Stomach (tissue), 19 donors: ENCODE measurements at places on chromosomes 5 and 9. TPM values are rescaled to one million over a fixed set of nuclear protein-coding genes. Genes with fewer than 3 reads are reported as not detected.

BTF3 gene
- 765 TPM for polyA plus RNA-seq

- H3K4me3 ChIP-seq = no peak overlapping the region
- no peak for DNase-seq
- peaks cover 10% of the 10 kb centered on the region for H3K4me1 ChIP-seq
Observed at GRCh38 chr5:141559461-141559860, 59.3 kb downstream of the DIAPH1 start.

DNA sequence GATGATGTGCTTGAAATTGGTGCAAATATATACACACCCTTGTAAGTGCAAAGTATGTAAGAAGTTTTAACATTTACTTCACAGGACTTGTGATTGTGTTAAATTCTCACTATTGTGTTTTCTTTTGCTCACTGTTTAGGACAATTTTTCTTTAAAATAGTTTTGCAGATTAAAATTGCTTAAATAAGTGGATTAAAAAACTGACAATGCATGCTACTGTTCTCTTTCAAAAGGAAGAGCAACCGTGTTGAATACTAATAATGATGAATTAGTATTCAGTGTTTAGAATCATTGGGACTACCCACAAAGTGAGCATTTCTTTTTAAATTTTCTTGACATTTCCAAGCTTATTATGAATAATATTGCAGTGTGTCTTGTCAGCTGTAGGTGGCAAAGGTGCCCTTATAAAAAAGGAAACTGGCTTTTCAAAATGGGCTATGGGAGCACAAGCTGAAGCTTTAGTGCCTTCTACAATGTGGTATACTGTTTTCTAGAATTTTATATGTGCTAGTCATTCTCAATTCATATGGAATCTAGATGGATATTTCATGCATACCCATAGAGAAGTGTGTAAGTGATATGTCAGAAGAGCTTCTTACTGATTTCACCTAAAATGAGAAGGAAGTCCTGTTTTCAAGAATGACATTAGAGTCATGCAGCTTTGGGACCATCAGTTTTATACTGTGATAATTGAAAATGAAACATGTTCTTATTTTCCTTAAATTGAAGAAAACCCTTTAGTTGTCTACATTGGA, 35.4 kb downstream of the SREK1 start:
- no peak overlapping the region for H3K4me3 ChIP-seq
- no peaks in the 10 kb centered on the region for H3K27me3 ChIP-seq
- H3K27ac ChIP-seq = no peak overlapping the region
- H3K4me1 ChIP-seq = no peaks in the 10 kb centered on the region
- H3K36me3 ChIP-seq = peaks cover 83% of the 10 kb centered on the region

DNA sequence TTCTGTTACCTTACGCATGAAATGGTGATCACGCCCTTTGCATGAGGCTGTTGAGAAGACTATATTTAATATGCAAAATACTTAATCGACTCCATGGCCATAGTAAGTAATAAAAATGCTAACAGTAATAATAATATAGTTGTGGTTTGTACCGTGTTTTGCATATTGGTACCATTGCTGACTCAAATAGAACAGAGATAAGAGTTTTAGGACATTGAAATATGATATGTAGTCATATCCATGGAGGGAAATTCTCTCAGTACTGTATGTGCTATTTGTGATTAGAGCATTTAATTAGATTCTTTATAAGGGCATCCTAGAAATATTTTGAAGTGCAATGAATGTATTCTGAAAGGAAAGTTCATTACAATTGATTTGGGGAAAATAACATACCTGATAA, 41.9 kb downstream of the CFAP90 start:
- no peaks in the 10 kb centered on the region for H3K36me3 ChIP-seq
- no peaks in the 10 kb centered on the region for H3K27me3 ChIP-seq
- no peaks in the 10 kb centered on the region for H3K4me1 ChIP-seq
- H3K4me3 ChIP-seq = no peak overlapping the region
- H3K27ac ChIP-seq = no peak overlapping the region

PNPLA7 gene
- 9.2 TPM for polyA plus RNA-seq

GRCh38 chr5:84249918-84250630, 134.6 kb downstream of the EDIL3 start:
- H3K4me3 ChIP-seq = no peak overlapping the region
- no peaks in the 10 kb centered on the region for H3K27me3 ChIP-seq
- no peak for DNase-seq
- no peaks in the 10 kb centered on the region for H3K4me1 ChIP-seq

PCDHGA8 gene
- polyA plus RNA-seq = 0.06 TPM

EIF4EBP3 gene
- 66.1 TPM for polyA plus RNA-seq

GRCh38 chr9:120985819-120986222, 59.2 kb upstream of the TRAF1 start:
- no peak overlapping the region for H3K27ac ChIP-seq
- no peak overlapping the region for H3K4me3 ChIP-seq
- no peaks in the 10 kb centered on the region for H3K27me3 ChIP-seq
- DNase-seq = no peak
- peaks cover 7% of the 10 kb centered on the region for H3K36me3 ChIP-seq

DNA sequence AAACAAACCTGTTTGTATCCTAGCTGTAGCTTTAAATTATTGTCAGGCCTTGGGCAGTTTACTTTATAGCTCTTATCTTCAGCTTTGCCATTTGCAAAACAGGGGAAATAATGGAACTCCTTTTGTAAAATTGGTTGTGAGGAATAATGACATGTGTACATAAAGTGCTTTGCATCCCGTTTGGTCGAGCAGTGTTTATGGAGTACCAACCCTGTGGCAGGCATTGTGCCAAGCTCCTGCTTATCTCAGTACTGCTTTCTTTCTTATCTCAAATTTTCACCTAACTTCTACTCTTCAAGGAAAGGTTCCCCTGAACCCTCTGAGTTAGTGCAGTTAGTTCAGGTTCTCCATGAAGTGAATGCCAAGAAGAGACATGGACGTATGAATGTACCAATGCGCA, 9.4 kb upstream of the TENT2 start:
- H3K4me1 ChIP-seq = peaks cover 8% of the 10 kb centered on the region
- H3K4me3 ChIP-seq = no peak overlapping the region
- no peaks in the 10 kb centered on the region for H3K27me3 ChIP-seq
- H3K36me3 ChIP-seq = no peaks in the 10 kb centered on the region
- no peak overlapping the region for H3K27ac ChIP-seq
- DNase-seq = peak; percentile 66

CCL27 gene
- polyA plus RNA-seq = 0.58 TPM

GRCh38 chr9:133627341-133627740, 8.8 kb upstream of the DBH start:
- no peak for DNase-seq
- no peaks in the 10 kb centered on the region for H3K36me3 ChIP-seq

DNA sequence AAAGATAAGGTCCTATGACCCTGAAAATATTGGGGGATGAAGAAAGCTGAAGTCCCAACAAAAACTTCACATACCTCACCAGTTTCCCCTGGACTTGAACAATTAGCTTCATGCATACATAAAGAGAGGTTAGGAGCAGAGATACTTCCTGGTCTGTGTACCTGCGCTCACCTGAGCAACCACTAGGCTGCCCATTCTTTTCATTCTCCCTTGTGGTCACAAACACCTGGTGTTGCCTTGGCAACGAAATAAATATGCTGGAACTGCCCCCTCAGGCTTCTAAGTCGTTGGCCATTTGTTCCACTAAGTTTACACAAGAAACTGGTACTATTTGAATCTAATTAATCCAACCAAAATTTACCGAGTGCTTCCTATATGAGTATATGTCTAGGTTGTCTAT, 18.1 kb downstream of the OTP start:
- no peak overlapping the region for H3K27ac ChIP-seq

PCDHGC4 gene
- polyA plus RNA-seq = not detected

ACTBL2 gene
- polyA plus RNA-seq = 0.19 TPM
